ENCODE measurements at places on chromosomes 5 and 9.

GRCh38 chr5:59660737-59661136 lies 232.8 kb downstream of the PDE4D start:
- DNase-seq = no peak

DNA sequence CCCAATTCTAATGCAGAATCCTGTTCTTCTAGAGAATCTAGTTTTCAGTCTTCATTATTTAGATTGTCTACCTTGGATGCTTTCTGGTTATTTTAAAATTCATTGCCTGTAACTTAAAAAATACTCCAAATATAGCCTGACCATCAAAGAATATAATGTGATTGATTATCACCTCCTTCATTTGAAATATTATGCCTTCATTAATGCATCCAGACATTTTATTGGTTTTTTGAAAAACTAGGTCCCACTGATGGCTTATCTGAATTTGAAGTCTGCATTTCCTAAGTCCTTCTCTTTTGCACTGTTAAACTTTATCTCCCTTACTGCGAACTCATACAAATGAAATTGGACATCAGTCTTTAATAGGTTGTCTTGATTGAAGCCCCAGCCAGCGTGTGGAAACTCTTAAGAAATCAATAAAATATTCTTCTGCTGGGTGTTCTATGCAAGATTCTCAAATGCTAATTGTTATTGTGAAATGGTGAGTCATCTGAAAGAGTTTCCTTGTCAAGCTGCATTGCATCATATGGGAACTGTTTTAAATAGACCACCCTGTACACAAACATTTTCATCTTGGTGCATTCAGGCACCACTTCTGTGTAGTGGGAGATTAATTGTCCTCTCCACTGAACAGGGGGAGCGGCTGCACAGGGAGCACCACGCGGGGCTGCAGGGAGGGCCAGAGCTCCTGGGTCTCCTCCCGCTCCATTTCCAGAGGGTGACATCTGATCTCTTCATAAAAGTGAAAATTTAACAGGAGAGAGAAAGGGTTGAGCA lies 92.3 kb upstream of the FANCC start:
- DNase-seq = no peak

DNA sequence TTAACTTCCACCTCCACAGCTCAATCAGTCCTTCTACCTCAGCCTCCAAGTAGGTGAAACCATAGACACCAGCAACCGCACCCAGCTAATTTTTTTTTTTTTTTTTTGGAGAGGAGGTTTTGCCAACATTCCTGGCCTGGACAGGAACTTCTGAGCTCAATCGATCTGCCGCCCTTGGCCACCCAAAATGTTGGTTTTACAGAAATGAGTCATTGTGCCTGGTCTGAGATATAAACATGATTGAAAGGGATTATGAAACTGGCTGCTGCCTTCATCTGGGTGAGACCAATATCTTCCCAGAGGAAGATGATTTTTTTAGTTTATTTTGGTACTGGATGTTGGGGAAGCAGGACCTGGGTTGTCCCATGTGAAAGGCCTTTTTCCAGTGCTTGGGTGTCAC lies 9.2 kb downstream of the TAF11L12 start:
- no peak for DNase-seq

GRCh38 chr9:131823701-131824146 lies 83.8 kb upstream of the RAPGEF1 start:
- DNase-seq = no peak

GRCh38 chr9:1429297-1429696 lies 379.1 kb downstream of the DMRT2 start:
- DNase-seq = no peak

- DNase-seq = no peak
Observed at GRCh38 chr9:2833096-2833495, 10.8 kb downstream of the PUM3 start.

DNA sequence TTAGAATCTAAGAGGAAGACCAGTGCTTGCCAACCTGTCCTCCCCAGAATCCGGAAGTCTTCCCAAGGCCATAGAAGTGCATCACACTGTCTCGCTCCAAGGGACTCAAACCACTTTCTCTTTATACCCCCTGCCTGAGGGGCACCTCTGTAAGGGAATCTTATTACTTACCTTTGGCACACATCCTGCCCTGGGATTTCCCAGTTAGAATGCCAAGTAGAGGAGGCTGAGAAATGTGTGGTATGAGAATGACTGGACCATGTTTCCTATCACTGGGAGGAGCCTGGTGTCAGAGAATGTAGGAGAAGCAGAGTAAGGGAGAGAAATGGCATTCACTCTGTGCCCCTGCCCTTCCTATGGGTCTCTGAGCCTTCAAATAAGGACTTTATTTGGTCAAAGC lies 85.8 kb downstream of the AOPEP start:
- no peak for DNase-seq

DNA sequence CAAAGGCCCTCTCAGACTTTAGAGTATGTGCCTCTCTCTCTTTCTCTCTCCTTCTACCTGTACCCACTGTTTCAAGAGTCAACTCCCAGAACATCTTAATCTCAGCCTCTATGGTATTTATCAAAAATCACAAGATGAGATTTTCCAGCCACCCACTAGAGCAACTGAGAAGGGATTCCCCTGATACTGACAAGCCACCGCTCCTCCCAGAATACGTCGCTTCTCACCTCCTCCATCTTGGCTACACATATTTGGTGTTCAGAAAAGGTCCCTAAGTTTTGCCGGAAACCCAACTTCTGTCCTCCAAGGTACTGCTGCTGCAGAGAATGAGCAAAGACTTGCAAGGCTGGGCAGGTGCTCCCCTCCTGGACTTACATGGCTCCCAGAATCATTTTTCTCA lies 6.1 kb downstream of the GARIN3 start:
- no peak for DNase-seq

DNA sequence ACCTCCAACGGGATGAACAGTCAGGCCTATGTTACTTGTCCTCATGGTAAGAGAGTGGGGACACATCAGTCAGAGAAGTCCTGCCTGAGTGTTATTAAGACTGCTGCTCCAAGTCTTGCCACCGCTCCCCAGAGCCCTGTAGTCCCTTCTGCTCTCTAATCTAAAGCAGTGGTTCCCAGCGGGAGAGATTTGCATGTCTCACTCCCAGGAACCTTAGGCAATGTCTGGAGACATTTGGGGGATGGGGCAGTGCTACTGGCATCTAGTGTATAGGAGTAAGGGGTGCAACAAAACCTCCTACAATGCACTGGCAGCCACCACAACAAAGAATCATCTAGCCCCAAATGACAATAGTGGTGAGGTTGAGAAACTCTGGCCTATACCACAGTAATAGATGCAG lies 2.6 kb upstream of the SVEP1 start:
- no peak for DNase-seq

GRCh38 chr5:31172881-31173280 lies 20.6 kb upstream of the CDH6 start:
- no peak for DNase-seq

GRCh38 chr9:134707031-134707680 lies 65.6 kb downstream of the COL5A1 start:
- no peak for DNase-seq

GRCh38 chr5:37208883-37209797 lies 40.0 kb downstream of the CPLANE1 start:
- DNase-seq = peak; percentile 10

DNA sequence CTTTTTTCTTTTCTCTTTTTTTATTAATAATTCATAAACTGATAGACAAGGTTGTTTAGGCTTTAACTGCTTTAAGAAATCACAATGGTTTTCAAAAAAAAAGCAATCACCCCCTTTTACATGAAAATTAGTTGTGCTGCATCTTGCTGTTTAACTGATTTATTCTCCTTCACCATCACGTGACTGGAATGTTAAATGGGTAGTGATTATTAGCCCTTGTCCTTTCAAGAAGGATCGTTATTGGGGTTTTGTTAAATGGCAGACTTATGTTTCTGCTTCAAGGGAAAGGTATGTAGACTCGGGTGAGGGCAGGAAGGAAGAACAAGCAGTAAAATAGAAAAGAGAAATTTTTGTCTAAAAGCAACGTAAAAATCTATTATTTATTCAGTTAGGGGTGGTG lies 175.6 kb upstream of the TLE4 start:
- DNase-seq = no peak

GRCh38 chr5:156219483-156220005 lies 107.4 kb upstream of the SGCD start:
- no peak for DNase-seq

GRCh38 chr9:110755179-110755578 lies 86.6 kb downstream of the MUSK start:
- no peak for DNase-seq

DNA sequence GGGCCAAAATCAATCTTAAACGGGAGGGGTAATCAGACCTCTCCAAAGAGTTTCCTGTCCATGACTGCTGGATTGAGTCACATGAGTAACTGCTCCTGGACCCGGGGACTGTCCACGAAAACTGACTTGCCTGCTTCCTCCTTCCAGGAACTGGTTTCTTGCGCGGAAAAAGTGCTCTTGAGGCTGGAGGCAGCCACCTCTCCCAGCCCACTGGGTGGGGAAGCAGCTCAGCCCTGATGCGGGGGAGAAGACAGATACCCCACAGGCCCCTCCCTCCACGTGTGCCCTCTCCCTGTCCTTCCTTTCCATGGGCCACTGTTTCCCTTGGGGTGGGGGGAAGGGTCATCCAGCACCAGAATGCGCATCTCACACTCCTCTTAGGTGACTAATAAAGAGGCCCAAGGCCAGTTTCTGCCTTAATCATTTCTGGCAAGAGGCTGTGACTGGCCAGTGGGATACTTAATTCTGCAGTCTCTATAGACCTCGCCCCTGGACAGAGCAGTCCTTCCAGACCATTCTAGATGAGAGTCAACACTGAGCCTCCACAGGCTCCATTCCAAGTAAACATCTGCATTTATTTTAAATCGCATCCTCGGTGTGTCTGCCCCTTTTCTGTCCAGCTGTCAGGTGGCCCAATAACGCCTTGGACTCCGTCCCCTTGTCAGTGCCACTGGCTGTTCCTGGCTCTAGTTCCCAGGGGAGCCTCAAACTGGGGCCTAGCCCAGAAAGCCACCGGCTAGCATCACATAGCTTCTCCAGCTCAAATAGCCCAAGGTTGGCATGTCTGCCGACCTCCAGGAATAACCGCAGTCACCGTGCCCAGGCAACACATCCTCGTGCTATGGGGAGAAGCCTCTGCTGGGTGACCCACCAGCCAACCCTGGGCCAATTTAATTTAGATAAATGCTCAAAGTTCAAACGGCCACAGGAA lies 12.0 kb downstream of the REXO4 start:
- DNase-seq = no peak

- DNase-seq = no peak
Observed at GRCh38 chr5:12003680-12004079, 99.4 kb upstream of the CTNND2 start.

DNA sequence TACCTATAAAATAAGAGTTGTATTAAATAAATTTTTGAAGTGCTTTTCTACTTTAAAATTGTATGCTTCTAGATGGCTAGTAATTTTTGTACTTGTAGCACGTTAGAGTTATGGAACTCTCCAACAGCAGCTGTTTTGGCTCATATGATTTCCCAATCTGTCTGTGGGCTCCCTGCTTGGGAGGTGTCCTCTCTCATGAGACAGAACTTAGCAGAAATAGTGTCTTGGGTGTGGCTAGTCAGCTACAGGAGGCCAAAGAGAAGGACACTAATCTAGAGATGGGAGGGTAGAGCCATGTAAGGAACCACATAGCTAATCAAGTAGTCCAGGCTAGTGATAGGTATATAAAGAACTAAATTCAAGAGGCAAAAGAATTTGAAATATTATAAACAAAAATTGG lies 78.4 kb upstream of the DAB2 start:
- DNase-seq = no peak

DNA sequence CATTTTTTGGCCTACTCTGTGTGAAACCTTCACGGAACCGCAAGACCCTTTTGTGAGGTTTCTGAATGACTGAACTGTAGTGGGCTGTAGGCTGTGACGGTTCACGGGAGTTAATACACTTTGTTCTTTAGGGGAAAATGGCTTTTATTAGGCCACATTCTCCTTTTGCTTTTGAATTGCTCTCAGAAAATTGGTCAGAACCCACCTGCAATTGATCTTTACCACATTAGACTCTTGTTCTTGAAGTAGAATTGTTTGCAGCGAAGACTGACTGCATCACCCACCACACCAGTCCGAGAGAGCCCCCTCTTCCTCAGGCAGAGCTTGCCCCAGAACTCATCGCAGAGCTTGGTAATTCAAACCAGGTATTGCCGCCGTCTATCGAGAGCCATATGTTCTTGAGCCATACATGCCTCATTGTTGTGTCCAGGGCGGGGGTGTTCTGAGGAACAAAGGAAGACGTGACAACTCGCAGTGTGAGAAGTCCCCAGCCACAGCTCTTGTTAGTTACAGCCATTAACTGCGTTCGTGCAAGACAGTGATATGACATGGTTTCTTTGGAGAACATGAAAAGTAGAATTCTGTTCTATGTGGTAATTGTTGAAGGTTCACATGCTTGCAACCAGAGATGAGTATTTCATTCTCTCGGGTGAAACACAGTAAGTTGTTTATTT lies 166.4 kb upstream of the OTULINL start:
- DNase-seq = peak; percentile 25

- DNase-seq = no peak
Observed at GRCh38 chr5:31995714-31996113, 178.4 kb downstream of the GOLPH3 start.

GRCh38 chr9:106868565-106868964 lies 5.6 kb downstream of the ZNF462 start:
- no peak for DNase-seq

DNA sequence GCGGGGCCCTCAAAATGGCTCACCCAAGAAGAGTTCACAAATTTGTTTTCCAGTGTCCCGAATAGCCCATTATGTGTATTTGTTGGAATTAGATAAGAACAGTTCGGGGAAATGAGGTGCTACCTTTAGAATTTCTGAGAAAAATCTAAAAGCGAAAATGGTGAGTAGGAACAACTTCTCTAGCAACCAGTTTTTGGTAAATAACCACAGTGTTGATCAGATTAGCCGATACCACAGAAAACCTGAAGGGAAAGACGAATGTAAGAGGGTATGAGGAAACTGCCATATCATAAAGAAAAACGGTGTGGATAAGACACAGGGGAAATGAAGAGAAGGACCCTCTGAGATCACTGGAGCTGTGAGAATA lies 31.0 kb downstream of the ADAM19 start:
- no peak for DNase-seq

GRCh38 chr5:113389116-113389515 lies 45.7 kb downstream of the TSSK1B start:
- no peak for DNase-seq

GRCh38 chr9:131310833-131311554 lies 21.5 kb downstream of the PLPP7 start:
- DNase-seq = peak; percentile 62

DNA sequence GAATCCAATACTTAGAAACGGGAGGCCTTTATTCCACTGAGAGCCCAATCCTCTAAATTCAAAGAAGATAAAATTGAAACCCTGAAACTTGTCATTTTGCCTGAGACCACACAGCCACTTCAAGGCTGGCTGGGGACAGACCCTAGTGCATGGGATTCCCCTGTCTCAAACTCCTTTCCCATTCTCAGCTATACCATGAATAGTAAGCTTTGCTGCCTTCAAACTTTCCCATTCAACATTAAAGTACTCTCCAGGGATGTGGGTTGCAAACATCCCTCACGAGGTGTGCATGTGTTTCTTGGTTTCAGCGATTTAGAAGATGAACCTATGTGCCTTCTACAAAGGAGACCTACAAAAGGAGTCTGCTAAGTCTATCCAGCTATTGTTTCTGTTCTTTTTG lies 64.6 kb downstream of the GABRB2 start:
- no peak for DNase-seq

Measured in stimulated activated CD4-positive, alpha-beta T cell treated with anti-CD3 and anti-CD28 coated beads, Interleukin-2, amount 100 ng/mL, for 24 hours (primary cell).